Activated CD8-positive, alpha-beta T cell treated with anti-CD3 and anti-CD28 coated beads, Interleukin-2, amount 10 ng/mL, durations not matched to agents 7 days and 5 days (primary cell): ENCODE measurements at places on chromosomes 4 and X.

DNA sequence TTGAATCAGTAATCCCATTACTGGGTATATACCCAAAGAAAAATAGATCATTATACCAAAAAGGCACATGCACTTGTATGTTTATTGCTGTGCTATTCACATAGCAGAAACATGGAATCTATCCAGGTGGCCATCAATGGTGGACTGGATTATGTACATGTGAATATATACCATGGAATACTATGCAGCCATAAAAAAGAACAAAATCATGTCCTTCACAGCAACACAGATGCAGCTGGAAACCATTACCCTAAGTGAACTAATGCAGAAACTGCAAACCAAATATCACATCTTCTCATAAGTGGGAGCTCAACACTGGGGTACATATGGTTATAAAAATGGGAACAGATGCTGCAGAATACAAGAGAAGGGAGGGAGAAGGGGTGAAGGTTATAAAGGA is 110.7 kb downstream of the ABCB7 start:
- DNase-seq = no peak
- H3K4me3 ChIP-seq = no peak overlapping the region
- no peak overlapping the region for H3K27ac ChIP-seq
- H3K27me3 ChIP-seq = no peaks in the 10 kb centered on the region

DNA sequence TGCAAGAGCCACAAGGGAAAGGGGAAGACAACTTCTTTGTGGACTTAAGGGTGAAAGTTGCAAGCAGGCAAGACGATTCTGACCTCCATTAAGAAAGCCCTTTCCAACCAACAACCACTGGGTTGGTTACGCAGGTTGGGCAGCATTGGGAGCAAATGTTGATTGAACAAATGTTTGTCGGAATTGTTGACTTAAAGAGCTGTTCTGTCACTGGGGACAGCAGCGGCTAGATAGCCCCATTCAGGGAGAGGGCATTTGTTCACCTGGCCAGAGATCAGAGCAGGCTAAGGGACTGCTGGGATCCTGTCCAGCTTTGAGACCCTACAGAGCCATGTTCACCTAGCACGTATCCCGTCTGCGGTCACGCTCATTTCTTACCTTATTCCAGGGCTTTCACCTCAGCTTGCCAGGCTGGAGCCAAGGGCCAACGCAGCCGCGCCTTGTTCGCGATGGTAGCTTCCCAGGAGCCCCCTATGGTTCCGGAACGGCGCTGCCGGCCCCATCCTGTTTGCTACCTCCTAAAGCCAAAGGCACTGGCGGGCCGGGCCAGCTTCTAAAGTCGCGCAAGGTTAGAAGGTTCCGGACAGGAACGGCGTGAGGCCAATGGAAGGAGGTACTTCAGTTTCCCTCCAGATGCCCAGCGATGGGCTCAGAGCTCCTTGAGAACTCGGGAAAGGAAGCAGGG is 24.6 kb downstream of the F9 start:
- no peak overlapping the region for H3K4me3 ChIP-seq
- peaks cover 8% of the 10 kb centered on the region for H3K27me3 ChIP-seq
- no peak for DNase-seq
- H3K36me3 ChIP-seq = no peaks in the 10 kb centered on the region
- H3K27ac ChIP-seq = no peak overlapping the region

- peaks cover 28% of the 10 kb centered on the region for H3K4me1 ChIP-seq
- H3K4me3 ChIP-seq = no peak overlapping the region
- H3K27ac ChIP-seq = no peak overlapping the region
- H3K36me3 ChIP-seq = peaks cover 59% of the 10 kb centered on the region
Measured at GRCh38 chr4:40150932-40151331, 45.9 kb upstream of the RHOH start.

DNA sequence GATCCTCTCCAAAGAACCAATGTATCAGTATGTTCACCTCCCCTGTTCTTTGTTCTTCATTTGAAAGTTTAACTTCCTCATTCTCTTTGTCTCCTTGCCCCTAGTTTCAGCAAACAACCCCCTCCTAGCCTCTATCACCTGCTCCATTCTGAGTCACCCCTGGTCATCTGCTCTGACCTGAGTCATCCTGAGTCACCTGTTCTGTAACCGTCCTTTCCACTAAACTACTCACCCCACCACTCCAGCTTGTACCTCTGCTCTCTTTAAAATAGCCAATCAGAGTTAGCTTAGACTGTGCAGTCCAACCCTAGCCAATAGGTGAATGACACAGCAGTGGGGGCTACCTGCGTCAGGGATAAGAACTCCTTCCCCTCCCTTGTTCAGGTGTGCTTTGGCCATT is 249.8 kb upstream of the AADAT start:
- DNase-seq = no peak
- no peaks in the 10 kb centered on the region for H3K4me1 ChIP-seq
- no peak overlapping the region for H3K4me3 ChIP-seq
- H3K36me3 ChIP-seq = no peaks in the 10 kb centered on the region

- no peak overlapping the region for H3K27ac ChIP-seq
- no peaks in the 10 kb centered on the region for H3K27me3 ChIP-seq
- H3K4me1 ChIP-seq = no peaks in the 10 kb centered on the region
- no peak for DNase-seq
Measured at GRCh38 chr4:37001688-37002436, 242.7 kb upstream of the NWD2 start.

DNA sequence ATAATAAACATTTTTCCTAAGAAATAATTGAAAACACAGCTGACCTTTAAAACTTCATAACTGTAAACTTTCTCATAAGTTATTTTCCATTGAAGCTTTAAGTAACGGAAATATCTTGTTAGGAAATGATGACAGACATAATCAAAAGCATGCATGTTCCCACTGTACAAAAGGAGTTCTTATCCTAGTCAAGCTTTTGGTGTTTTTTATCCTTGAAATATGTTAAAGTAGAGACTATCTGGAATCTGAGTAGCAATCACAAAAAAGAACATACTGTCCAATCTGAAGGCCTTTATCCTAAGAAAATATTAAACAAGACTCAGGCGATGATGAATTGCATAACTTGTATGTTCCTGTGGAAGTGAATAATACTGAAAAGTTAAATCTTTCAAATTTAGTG is 14.4 kb downstream of the GEMIN8 start:
- H3K27ac ChIP-seq = no peak overlapping the region
- peaks cover 23% of the 10 kb centered on the region for H3K36me3 ChIP-seq
- H3K27me3 ChIP-seq = no peaks in the 10 kb centered on the region
- no peak for DNase-seq

DNA sequence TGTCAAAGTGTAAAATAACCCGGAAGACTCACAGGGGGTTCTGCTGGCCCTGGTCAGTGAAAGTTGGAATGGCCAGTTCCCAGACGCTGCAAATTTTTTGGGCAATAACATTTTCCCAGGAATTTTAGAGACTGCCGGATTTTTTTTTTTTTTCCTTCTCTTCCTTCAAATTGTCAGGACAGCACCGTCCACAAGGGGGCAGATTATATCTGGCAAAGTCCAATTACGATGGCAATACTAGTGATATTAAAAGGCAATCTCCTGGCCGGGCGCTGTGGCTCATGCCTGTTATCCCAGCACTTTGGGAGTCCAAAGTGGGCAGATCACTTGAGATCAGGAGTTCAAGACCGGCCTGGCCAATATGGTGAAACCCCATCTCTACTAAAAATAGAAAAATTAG is 20.5 kb downstream of the SLC25A5 start:
- peaks cover 3% of the 10 kb centered on the region for H3K4me1 ChIP-seq
- no peak overlapping the region for H3K27ac ChIP-seq
- no peaks in the 10 kb centered on the region for H3K27me3 ChIP-seq
- H3K4me3 ChIP-seq = no peak overlapping the region
- H3K36me3 ChIP-seq = no peaks in the 10 kb centered on the region

DNA sequence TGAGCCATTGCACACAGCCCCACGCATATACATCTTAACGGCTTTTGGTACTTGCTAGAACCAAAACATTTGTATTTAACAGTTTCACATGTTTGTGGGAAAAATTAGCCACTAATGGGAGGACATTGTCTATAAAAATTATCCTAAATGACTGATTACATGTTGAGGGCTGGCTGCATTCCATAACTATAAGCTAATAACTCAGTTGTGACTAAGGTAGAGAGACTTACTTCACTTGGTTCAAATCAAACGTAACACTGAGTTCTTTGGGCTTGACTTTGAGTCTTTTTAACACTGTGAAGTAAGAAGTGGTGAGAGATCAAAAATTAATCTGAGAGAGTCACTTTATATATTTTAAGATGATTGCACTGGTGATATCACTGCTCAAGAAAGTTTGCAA is 47.9 kb upstream of the PGRMC2 start:
- H3K4me1 ChIP-seq = no peaks in the 10 kb centered on the region
- H3K36me3 ChIP-seq = no peaks in the 10 kb centered on the region
- DNase-seq = no peak
- no peak overlapping the region for H3K4me3 ChIP-seq
- no peak overlapping the region for H3K27ac ChIP-seq

- H3K4me1 ChIP-seq = no peaks in the 10 kb centered on the region
- no peak for DNase-seq
- H3K27me3 ChIP-seq = peaks cover 5% of the 10 kb centered on the region
- H3K36me3 ChIP-seq = no peaks in the 10 kb centered on the region
Measured at GRCh38 chr4:57065730-57066482, 44.3 kb downstream of the IGFBP7 start.

- peaks cover 8% of the 10 kb centered on the region for H3K27me3 ChIP-seq
- H3K36me3 ChIP-seq = no peaks in the 10 kb centered on the region
- H3K27ac ChIP-seq = no peak overlapping the region
- no peak overlapping the region for H3K4me3 ChIP-seq
- H3K4me1 ChIP-seq = no peaks in the 10 kb centered on the region
Measured at GRCh38 chr4:152738827-152739226, 40.7 kb downstream of the TIGD4 start.

DNA sequence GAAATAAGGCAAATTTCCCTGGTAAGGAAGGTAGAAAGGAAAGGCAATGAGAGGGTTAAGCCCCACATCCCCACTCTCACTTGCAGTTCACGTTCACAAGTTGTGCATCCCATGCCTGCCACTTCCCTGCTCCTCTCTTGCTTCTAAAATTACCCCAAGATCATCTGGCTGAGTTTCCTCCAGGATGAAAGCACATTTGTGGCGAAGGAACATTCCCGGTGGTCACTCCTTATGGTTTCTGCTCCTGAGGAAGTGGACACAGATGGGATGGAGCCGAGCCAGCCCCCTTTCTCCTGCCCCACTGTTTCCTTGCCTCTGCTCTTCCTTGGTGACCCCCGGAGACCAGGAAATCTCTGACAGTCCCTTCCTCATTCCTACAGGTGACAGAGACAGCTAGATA is 37.5 kb downstream of the SPINK2 start:
- H3K27me3 ChIP-seq = peaks cover 5% of the 10 kb centered on the region
- DNase-seq = no peak
- no peaks in the 10 kb centered on the region for H3K4me1 ChIP-seq
- H3K27ac ChIP-seq = no peak overlapping the region
- no peaks in the 10 kb centered on the region for H3K36me3 ChIP-seq
- H3K4me3 ChIP-seq = no peak overlapping the region

- H3K36me3 ChIP-seq = peaks cover 5% of the 10 kb centered on the region
- peaks cover 64% of the 10 kb centered on the region for H3K4me1 ChIP-seq
Measured at GRCh38 chrX:78331708-78332107, 4.3 kb upstream of the CYSLTR1 start.

DNA sequence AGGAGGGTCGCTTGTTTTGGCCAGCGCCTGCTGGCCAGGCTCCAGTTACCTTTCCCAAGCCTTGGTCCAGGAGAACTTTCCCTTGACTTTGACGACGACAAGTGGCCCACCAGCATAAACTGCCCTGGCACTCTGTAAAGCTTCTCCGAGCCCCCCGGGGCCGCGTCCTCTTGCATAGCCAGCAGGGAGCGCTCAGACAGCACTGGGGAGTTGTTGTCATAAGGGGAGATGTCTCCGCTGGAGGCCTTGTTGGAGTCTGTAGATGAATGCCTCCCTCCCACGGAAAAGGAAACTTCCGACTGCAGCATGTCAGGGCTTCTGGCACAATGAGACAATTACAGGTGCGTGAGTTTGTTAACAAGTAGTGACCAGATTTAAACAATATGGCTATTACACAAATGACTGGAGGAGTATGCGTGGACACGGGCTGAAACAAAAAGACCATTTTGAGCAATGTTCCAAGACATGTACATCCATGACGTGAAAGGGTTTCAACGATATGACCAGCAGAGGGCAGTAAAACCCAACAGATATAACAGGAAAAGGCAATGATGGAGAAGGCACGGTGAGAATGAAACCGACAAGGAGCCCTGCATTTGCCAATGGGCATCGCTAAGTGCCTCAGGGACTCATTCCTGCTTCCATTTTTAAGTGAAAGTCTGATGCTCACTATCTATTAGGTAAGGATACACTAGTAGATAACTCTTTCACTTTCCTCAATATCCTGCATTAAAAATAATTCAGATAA is 33.0 kb downstream of the HCCS start:
- no peaks in the 10 kb centered on the region for H3K27me3 ChIP-seq
- no peaks in the 10 kb centered on the region for H3K4me1 ChIP-seq
- H3K4me3 ChIP-seq = no peak overlapping the region
- H3K27ac ChIP-seq = no peak overlapping the region
